HFFc6 (cell line): ENCODE measurements at places on chromosomes 11 and 22.
A peak's percentile ranks its signal among the peaks of the same experiment; 100 is the strongest.

DNA sequence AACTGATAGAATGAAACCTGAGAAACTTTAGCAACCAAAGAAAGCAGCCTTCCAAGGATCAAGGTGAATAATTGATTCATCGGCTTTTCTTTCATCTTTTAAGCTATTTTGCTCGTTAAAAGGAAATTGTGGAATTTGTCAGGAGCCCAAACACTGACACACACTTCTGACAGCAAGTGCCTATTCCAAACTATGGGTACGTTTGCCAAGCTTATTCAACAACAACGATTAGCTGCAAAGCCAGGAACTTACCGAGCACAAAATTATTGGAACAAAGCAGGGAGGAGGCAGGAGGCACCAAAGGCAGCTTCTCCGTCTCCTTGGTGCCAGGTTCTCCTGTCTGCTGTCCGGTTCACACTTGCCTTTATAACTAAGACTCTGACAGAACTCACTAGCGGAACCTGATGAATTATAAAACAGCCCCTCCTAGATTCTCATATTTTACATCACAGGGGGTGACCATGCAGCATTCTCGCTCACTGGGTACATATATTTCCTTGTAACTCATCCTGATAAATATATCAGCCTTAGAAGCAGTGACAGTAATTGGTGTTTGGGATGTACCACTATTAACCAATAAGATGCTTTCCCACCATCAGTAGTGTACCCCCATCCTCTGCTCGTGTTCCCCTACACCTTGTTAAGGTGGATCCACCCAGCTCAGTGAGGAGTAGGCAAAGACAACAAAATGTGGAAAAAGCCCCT is 395.9 kb upstream of the CCDC90B start:
- DNase-seq, result no peak
- no peaks in the 10 kb centered on the region; the same call in 1 of the 2 replicates for H3K4me1 ChIP-seq
- no peak overlapping the region for H3K4me3 ChIP-seq
- H3K36me3 ChIP-seq, result no peaks in the 10 kb centered on the region

GRCh38 chr11:69350596-69350995 is 56.6 kb downstream of the MYEOV start:
- peak overlapping the region; percentile 88 for H3K27ac ChIP-seq
- H3K27me3 ChIP-seq, result no peaks in the 10 kb centered on the region; the same call in 1 of the 2 replicates
- peak overlapping the region; percentile 74; the same call in 1 of the 2 replicates for H3K4me3 ChIP-seq
- peaks cover 62% of the 10 kb centered on the region for H3K4me1 ChIP-seq
- peaks cover 50% of the 10 kb centered on the region for H3K36me3 ChIP-seq
- no peak for DNase-seq

DNA sequence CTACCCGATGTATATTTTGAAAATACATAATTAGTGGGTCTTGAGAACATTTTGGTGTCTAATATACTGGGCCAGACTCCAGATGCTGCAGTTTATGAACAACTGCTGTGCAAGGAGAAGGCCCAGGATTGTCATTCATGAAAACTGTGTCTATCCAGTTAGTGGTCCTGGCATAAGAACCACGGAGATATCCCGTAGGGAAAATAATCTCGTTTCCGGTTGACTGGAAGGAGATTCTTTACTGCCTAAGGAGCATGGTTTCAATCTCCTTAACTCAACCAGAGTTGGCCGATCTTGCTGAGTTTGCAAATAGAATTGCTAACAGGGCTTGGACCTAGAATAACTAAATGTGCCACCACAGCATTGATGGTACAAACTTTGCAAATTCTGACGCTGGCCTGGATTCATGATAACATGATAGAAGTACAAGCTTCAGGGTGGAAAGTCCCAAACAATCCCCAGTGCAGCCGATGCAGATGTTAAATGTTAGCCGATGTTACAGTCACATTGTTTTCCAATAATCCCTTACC is 4.6 kb upstream of the RTCB start:
- H3K4me3 ChIP-seq, result no peak overlapping the region
- peaks cover 11% of the 10 kb centered on the region; the same call in 1 of the 2 replicates for H3K4me1 ChIP-seq
- H3K27ac ChIP-seq, result no peak overlapping the region

DNA sequence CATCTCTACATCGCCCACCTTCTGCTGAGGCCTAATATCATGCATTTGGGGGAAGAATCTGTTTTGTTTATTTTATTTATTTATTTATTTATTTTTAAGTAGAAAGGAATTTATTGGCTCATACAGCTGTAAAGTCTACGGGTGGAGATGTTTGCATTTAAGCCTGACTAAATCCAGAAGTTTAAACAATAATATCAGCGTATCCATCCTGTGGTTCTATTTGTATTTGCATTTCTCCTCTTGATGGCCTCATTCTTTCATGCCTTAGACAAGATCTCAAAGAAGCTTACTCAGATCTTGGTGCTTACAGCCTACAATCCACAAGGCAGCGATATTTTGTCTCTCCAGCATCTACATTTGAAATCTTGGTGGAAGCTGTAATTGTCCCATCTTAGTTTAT is 67.1 kb upstream of the CARD18 start:
- H3K4me3 ChIP-seq, result no peak overlapping the region
- H3K27me3 ChIP-seq, result no peaks in the 10 kb centered on the region; the same call in 1 of the 2 replicates
- DNase-seq, result no peak
